ENCODE measurements at places on chromosomes 2 and 18.

DNA sequence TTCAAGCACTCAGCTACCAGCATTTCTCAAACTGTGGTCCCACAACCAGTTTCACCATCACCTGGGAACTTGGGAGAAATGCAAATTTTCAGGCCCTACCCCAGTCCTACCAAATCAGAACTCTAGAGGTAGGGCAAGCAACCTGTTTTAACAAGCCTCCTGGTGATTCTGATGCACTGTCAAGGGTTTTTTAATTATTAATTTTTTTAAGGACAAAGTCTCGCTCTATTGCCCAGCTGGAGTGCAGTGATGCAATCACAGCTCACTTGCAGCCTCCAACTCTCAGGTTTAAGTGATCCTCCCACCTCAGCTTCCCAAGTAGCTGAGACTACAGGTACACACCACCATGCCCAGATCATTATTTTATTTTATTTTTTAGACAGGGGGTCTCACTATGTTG, 7.8 kb downstream of the ACMSD start:
- DNase-seq, result no peak

- no peak for DNase-seq
Measured at GRCh38 chr2:190180313-190181122, 118.0 kb upstream of the MSTN start.

- no peak for DNase-seq
Measured at GRCh38 chr18:23619388-23619881, 33.1 kb upstream of the NPC1 start.

DNA sequence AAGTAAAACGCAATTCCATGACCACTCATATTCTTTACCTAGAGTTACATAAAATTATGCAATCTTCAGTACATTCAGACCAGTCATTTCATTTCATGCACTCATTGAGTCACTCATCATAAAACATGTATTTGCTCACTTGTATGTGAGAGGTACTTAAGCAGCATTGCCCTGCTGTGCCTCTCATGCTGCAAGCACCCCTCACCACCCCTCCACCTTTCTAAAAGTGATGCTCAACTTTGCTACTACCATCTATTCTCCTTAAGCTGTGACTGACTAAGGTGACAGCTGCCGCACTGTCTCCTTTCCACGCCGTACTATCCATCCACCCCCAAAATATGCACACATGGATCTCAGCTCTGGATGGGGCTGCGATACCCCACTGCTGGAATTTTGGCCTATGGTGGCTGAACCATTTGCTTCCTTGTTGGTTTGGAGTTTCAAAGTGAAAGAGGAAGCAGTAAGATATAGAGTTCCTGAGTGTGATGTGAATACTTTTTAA, 7.2 kb downstream of the ARHGAP25 start:
- DNase-seq, result no peak

DNA sequence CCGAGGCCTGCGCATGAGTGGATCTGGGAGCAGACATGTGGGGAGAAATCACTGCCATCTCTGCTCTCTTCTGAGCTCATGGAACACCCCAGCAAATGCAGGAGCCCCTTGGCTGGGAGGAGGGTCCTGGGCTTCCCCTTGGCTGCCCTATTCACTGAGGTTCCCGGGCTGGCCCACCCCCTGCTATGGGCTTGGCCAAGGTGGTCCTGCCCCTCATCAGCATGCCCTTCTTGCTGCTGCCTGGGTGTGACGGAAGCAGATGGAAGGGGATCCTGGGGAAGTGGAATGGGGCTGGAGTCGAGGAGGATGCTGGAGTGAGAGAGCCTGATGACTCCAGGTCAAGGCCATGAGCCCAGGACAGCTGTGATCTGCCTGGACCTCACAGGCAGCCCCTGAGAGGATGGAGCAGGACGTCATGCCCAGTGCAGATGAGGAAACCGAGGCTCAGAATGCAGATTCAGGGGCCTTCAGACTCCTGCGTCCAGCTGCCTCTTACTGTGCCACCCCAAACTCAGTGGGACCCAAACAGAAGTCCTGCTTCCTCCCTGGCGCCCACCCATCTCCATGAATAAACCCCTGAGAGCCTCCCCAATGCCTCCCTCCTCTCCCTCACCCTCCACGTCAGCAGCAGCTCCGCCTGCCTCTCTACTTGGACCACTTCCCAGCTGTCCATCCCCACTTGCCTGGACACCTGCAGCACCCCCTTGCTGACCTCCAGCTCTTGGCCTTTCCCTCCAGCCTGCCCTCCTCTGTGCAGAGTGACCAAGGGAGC, 4.0 kb downstream of the SNED1 start:
- DNase-seq, result no peak

DNA sequence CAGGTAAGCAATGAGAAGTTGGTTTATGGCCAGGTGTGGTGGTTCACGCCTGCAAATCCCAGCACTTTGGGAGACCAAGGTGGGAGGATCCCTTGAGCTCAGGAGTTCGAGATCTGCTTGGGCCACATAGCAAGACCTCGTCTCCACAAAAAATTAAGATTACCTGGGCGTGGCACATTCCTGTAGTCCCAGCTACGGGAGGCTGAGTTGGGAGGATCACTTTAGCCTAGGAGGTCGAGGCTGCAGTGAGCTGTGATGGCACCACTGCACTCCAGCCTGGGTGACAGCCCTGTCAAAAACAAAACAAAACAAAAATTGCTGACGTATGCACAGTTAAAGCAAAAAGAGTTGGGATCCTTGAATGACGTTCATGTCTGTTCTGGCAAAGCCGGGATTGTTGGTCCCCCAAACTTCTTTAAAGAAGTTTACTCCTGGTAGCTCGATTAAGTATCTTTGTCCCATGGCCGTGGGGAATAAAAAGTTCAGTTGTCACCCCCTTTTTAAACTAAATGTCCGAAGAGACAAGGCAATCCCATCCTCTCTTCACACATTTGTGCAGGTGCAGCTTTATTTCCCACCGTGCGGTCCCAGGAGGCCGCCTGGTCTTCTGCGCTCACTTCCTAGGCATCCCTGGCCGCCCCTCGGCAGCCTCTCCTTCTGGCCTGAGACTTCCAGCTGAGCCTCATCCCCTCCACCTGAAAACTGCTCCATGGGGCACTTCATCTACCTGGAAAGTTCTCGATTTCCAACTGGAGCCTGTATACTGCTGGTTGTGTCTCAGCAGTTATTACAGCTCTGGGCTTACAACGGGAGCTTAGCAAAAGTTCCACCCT, 762 bp upstream of the SPOPL start:
- no peak for DNase-seq

DNA sequence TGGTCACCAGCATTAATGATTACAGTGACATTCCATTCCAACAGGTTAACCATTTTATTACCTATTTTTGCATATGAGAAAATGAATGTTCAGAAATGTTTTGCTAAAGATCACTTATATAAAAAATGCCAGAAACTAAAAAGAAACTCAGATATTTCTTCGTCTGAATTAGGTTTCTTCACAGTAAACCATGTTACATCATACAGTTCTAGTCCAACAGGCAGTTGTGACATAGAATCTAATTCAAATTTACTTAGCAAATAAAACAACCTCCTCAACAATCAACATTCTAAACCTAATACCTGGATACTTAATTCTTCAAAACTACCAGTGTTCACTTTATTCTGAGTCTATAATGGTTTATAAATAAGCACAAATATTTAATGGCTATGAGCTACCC, 416.3 kb upstream of the LRRTM4 start:
- no peak for DNase-seq

Data from stromal cell of bone marrow (primary cell).